NCI-H2029 treated with DMSO at 0.1 percent for 48 hours (cell line): ENCODE measurements at places on chromosomes 1 and 21.
A peak's percentile ranks its signal among the peaks of the same experiment; 100 is the strongest.

- no peak for DNase-seq
Observed at GRCh38 chr1:202935844-202936243, 8.8 kb upstream of the KLHL12 start.

- no peak for DNase-seq
Observed at GRCh38 chr1:64701071-64701470, 43.8 kb upstream of the RAVER2 start.

GRCh38 chr1:175124861-175125260, 57.2 kb downstream of the TNN start:
- no peak for DNase-seq

GRCh38 chr1:213418268-213419071, 367.4 kb downstream of the RPS6KC1 start:
- DNase-seq, result no peak

DNA sequence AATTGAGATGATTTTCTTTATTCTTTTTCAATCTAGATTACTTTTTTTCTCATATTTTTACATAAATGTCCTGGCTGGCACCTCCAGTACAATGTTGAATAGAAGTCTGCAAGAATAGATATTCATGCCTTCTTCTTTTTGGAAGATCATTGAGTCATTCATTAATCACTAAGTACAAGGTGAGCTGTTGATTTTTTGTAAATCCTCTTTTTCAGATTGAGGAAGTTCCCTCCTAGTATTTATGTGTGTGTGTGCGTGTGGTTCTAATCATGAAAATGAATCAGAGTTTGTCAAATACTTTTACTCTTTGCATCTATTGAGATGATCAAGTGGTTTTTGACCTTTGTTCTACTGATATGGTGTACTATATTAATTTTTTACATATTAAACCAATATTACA, 859.3 kb downstream of the KCNT2 start:
- DNase-seq, result no peak

GRCh38 chr1:98903726-98904125, 100.9 kb downstream of the PLPPR5 start:
- DNase-seq, result no peak

DNA sequence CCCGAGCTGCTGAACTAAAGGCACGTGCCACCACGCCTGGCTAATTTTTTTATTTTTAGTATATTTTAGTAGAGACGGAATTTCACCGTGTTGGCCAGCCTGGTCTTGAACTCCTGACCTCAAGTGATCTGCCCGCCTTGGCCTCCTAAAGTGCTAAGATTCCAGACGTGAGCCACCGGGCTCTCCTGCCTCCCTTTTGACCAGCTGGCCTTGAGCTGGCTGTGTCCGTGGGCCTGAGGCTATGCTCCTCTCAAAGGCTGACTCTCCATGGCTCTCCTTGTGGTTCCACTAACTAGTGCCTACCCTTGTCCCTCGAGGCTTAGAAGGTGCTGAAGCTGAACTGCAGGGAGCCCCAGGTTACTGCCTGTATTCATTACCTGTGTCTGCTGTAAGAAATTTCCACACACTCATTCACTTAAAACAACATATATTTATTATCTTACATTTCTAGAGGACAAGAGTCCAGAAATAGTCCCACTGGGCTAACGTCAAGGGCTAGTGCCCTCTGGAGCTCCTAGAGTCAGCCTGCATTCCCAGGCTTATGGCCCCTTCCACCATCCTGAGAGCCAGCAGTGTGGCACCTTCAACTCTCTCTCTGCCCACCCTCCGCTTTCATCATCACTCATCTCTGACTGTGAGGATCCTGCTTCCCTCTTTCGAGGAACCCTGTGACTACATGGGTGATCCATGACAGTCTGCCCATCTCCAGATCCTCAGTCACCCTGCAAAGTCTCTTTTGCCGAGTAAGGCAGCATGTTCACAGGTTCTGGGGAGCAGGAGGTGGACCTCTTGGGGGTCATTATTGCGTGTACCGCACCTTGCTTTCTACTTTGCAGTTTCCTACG, 34.9 kb downstream of the ETS2 start:
- DNase-seq, result no peak

DNA sequence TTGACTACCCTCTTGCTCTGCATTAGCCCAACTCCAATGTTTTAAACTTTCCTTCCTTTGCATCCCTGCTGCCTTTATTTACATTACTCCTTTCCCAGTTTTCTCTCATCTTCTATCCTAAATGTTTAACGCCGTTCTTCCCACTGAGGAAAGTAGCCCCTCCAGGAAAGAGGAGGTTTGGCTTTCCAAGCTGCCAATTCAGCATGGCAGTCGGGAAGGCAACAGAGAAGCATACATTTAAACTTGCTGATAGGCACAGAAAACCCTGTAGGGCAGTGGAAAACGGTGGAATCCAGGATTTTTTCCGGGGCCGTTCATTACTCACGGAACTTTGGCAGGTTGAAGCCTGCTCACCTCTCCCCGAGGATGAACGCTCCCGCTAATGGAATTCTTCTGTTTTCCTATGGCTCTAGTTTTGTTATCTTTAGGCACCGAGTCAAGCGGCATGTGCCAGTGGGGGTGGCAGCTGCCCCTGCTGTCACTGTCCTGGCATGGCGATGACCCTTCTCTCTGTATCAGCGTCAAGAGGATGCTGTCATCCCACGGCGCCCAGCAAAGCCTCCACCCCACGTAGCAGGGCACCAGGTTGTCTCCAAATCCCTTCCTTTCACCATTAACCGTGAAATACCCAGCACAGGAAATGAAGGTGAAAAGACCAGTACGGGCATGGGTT, 48.3 kb downstream of the ZBTB18 start:
- DNase-seq, result no peak

DNA sequence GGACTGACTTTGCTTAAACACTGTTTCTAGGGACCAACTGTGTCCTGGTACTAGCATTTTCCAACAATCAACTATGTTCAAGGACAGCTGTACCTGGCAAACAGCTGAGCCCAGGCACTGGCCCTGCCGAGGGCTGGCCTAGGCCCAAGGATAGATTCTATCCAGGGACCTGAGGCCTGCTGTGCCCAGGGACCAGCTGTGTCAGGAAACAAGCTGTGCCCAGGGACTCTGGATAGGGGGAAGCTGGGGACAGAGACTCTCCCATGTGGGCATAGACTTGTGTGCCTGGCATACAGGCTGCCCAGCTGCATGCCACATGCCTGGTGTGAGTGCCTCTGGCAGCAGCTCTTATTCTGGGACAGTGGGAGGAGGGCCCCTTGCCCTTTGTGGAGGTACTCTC, 38.1 kb upstream of the POU3F1 start:
- no peak for DNase-seq

GRCh38 chr1:150922519-150922975, 3.6 kb upstream of the SETDB1 start:
- DNase-seq, result peak; percentile 64
